Stimulated activated naive CD8-positive, alpha-beta T cell treated with anti-CD3 and anti-CD28 coated beads, Interleukin-15, Interleukin-2, amounts not matched to agents 100 U/mL and 50 U/mL, for 24 hours (primary cell): ENCODE measurements at places on chromosomes 13 and 19.
A peak's percentile ranks its signal among the peaks of the same experiment; 100 is the strongest.

- no peak for DNase-seq
Observed at GRCh38 chr19:43895727-43896308, 39.3 kb downstream of the ZNF45 start.

- no peak for DNase-seq
Observed at GRCh38 chr13:98858191-98858590, 105.7 kb upstream of the SLC15A1 start.

- DNase-seq, result no peak
Observed at GRCh38 chr19:32497391-32497790, 83.6 kb upstream of the PDCD5 start.

GRCh38 chr19:56837492-56838023, 3.0 kb downstream of the PEG3 start:
- DNase-seq, result no peak

DNA sequence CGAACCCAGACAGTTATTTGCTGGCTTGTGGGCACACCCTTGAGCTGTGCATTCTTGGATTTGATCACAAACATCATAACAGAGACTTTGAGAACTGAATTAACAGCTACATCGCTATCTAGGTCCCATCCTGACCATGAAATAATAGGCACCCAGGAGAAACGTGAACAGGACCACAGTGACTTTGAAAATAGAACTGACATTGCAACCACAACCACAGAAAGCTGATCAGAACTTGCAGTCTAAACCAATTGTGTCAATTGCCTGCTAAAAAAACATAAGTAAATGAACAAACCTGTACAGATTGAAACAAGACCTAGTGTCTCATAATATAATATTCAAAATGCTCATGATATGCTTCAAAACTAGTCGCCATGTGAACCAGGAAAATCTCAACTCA, 18.3 kb upstream of the KATNAL1 start:
- no peak for DNase-seq

- no peak for DNase-seq
Observed at GRCh38 chr19:45645068-45645630, 6.0 kb upstream of the EML2 start.

- DNase-seq, result peak; percentile 97
Observed at GRCh38 chr19:4471403-4472173, 509 bp upstream of the HDGFL2 start.

DNA sequence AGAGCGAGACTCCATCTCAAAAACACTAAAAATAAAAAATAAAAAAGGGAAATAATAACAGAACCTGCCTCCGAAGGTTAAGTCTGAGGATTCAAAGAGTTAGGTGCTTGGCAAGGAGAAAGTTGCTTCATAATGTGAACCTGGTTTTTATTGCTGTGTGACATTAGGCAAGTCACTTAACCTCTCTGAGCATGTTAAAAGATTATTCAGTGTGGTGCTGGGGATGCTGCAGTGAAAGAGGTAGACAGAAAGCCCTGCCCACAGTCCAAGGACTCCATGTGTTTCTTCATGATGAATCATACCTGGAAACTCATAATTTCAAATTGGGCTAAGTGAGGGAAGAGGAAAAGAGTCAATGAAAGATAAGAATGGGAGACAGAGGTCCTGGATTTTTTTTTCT, 2.4 kb downstream of the IL27RA start:
- DNase-seq, result no peak

- no peak for DNase-seq
Observed at GRCh38 chr13:23711355-23711754, 141.1 kb downstream of the TNFRSF19 start.

- peak; percentile 8 for DNase-seq
Observed at GRCh38 chr19:58227964-58228584, 640 bp upstream of the ZNF544 start.

DNA sequence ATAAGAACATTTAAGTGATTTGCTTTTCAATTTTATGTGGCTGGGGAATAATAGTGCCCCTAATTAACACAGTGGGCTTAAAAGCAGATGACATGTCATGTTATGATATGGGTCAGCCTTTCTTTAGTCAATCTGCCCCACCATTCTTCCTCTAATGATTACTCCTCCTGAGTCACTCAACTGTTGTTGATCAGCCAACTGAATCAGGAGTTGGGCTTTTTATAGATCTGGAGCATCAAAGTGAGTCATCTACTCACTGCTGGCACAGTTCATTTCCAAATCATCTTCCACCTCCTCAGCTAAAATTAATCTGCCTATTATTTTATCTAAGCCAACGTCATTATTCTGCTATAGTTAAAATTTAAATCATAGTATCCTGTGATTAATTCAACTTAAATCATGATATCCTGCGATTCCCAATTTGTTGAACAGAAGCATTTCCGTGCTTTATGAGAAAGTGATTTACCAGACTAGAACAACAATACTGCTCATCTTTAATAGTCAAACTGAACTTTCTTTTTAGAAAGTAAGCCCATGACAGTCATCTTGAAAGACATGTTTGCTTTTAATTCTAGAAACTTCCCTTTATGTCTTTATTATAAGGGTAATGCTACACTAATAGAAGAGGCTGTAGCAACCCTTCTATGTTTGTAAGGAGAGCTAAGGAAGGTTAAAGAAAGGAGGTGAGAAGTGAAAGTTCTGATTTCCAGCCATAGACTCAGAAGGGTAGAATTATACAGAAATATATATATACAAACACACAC, 551.4 kb downstream of the TBC1D4 start:
- no peak for DNase-seq

- DNase-seq, result no peak
Observed at GRCh38 chr13:94080527-94080926, 399.0 kb downstream of the DCT start.

- DNase-seq, result no peak
Observed at GRCh38 chr19:542173-542866, 1.5 kb upstream of the GZMM start.

DNA sequence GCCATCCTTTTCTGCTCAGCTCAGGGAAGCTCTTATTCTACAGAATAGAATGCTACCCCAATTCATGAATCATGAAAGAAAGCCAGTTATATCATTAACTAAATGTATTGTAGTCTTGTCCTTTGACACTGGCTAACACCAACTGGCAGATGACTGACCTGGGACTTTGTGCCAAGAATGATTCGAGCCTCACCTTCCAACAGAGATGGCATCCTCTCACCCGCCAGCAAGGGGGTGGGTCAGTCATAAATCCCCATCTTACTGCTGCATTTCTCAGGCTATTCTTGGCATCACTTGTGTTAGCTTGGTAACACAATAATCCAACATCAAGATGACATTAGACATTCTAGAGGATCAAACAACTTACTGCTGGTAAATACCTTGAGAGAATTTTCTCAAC, 1239.8 kb upstream of the MIR17HG start:
- no peak for DNase-seq

- no peak for DNase-seq
Observed at GRCh38 chr13:110380359-110381028, 73.4 kb downstream of the COL4A2 start.

DNA sequence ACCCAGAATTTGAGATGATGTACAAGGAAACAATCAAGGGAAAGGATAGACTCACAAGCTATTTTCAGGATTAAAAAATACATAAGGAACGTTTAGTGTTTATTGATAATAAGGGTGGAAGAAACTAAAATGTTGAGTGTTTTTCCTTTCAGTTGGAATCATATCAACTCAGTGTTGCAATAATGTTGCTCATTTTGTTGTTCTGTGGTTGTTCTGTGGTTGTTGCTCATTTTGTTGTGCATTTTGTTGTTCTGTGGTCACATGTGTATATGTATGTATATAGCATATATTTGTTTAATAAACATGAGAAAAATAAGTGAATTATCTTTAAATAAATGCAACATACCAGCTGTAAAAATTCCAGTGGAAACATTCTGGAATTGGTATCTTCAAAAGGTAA, 262.4 kb upstream of the SPRY2 start:
- DNase-seq, result no peak

DNA sequence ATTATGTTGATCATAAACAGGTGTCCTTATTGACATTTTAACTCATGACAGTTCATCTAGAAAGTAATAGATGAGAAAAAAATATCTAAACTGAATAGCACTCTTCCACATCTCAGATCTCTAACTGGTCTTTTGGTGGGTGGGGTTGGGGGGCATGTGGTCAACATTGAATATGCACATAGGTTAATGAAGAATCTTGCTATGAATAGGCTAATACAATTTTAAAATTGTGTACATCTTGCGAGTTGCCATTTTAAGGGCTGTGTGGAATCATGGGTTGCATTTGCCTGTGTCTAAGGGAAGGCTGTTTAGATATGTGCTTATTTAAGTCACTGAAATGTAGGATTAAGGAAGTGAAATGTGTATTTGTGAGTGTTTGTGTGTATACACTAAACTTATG, 346.0 kb downstream of the ITGBL1 start:
- DNase-seq, result no peak

- no peak for DNase-seq
Observed at GRCh38 chr13:89270736-89271135, 1599.6 kb downstream of the SLITRK5 start.

DNA sequence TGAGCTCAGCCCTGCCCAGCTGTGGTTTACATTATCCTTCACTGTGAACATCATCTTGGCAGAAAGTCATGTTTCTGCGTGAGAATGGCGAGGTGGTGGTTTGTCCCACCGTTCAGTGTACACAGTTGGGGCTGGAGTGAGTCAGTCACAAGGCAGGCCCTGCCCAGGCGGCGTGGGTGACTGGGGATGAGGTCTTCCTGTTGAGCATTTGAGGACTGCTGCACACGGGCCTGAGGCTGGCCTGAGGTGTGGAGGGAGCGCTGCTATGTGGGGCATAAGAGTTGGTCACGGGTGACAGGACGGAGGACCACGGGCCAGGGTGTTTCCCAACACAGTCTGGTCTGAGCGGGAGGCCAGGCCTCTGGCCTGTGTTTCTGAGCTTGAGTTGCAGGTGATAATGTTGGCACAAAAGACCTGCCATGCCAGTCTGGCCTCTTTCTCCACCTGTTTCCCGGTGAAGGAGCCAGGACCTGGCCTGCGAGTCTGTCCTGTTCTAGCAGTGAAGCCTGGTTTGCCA, 13.4 kb upstream of the C19orf33 start:
- no peak for DNase-seq

GRCh38 chr13:99310382-99311031, 3.3 kb upstream of the GPR183 start:
- DNase-seq, result no peak

DNA sequence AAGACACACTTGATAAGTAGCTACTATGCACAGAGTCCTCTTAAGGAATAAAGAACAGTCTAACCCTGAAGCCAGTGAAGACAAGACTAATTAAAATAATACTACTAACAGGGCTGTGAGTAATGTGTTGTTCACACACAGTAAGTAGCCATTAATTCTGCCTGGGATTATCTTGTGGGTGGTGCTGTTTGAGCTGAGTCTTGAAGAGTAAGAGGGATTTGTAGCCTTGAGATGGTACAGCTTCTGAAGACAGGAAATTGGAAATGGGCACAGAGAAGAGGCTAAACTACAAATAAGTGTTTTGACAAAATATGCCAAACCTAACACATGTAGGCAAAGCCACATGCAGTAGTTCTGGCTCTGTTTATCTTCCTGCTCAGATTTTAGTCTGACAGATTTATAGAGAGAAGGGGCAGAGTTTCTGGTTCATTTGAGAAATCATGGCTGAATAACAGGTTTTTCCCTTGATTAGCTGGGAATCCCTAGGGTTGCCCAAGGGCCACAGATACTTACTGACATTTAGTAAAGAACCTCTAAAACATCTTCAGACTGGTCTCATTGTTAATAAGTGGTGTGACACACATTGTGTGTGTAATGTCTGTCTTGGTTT, 38.0 kb downstream of the ITGBL1 start:
- DNase-seq, result no peak

GRCh38 chr19:46886546-46887239, 25.9 kb downstream of the ARHGAP35 start:
- no peak for DNase-seq

GRCh38 chr13:31380715-31381114, 180.9 kb downstream of the B3GLCT start:
- DNase-seq, result no peak

- no peak for DNase-seq
Observed at GRCh38 chr13:97194479-97194878, 27.7 kb upstream of the MBNL2 start.

DNA sequence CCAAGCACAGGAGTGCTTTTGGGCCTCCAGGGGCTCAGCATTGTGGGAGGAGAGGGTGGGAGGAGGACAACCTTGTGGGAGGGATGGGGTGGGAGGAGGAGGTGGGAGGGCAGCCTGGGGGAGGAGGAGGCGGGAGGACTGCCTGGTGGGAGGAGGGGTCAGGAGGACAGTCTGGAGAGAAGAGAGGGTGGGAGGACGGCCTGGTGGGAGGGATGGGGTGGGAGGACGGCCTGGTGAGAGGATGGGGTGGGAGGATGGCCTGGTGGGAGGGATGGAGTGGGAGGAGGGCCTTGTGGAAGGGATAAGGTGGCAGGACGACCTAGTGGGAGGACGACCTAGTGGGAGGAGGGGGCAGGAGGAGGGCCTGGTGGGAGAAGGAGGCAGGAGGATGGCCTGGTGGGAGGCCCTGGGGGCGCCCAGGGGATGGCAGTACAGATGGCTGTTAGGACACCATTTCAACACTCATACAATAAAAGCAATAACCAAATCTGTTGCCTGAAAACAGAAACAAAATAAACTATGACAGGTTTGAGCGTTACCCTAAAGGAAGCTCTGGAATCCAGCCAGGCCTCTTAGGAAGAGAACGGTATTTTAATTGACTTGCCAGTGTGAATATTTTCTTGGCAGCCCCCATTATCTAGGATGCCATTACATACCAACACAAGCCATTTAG, 63.7 kb downstream of the CRYL1 start:
- no peak for DNase-seq

DNA sequence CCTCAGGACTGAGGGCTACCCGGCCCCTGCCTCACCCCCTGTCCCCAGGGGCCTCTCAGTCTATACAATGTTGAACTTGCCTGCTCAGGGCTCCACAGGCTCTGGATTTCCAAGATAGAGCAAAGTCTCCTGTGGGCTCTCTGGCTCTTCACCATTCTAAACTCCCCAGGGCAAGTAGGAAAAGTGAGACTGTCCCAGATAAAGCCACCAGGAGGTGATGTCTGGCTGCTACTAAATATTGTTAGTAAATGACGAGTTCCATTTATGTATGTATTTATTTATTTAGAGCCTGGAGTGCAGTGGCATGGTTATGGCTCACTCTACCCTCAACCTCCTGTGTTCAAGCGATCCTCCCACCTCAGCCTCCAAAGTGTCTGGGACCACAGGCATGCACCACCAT, 73.6 kb upstream of the SIAH3 start:
- no peak for DNase-seq

DNA sequence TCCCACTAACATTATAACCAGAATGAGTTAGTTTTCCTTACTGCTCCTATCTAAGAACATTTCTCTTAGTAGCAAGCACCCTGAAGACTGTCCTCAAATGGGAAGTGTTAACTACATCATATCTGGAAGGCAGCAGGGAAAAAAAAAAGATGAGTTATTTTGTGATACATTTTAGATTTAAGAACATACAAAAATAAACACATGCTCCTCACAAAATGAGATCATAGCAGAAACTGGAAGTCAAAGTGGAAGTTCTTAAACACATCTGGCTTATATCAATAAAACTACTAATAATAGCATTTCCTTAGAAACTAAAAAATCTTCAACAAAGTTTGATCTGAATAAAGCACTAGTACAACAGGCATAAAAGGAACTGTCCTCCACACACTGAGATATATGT, 70.4 kb downstream of the SLITRK6 start:
- no peak for DNase-seq

- no peak for DNase-seq
Observed at GRCh38 chr13:23898101-23898500, 799 bp upstream of the C1QTNF9B start.
